ENCODE measurements at places on chromosomes 7 and 10.

GRCh38 chr7:111240371-111240770 is 149.4 kb downstream of the LRRN3 start:
- DNase-seq = no peak

GRCh38 chr10:47053081-47053798 is 142.0 kb downstream of the PTPN20 start:
- DNase-seq = no peak

GRCh38 chr10:119217991-119218490 is 10.7 kb downstream of the GRK5 start:
- no peak for DNase-seq

DNA sequence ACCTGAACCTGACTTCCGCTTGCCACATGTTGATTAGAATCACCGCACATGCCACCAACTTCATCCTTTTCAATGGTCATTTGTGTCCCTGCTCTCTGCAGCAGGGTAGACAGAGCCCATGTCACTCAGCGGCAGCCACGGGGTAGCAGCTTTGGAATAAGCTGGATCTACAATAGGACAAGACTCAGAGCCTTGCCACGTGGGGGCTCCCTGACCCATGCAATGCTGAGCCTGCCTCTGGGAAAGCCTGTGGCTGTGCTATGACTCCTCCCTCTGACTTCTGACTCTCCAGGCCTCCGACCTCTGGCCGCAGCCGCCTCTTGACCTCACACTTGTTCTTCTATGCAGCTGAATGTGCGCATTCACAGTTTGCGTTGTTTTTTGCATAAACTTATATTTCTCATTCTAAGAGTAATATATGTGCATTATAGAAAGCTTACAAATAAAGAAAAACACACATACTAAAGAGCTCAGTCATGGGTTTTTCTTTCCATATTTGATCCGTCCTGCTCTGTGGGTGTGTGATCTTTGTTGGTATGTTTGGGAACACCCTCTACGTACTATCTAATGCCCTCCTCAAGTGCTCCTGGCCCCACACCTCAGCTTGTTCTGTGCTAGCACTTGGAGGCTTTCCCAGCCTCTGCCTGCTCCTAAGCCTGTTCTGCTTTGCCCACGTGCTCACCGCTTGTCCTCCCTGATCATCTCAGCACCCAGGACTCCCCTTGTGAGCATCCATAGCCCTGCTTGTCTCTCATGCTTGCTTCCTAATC is 198.0 kb upstream of the MKI67 start:
- DNase-seq = no peak

Measured in stimulated activated CD8-positive, alpha-beta memory T cell treated with anti-CD3 and anti-CD28 coated beads, Interleukin-12 subunit alpha, Interleukin-12 subunit beta, amount 100 ng/mL, for 1 hour (primary cell).